ENCODE measurements at places on chromosomes 12 and 14.

GRCh38 chr14:51929166-51929565 is 60.2 kb upstream of the RTRAF start:
- peak; percentile 5 for DNase-seq

GRCh38 chr12:116194935-116195431 is 82.5 kb downstream of the MED13L start:
- no peak for DNase-seq

DNA sequence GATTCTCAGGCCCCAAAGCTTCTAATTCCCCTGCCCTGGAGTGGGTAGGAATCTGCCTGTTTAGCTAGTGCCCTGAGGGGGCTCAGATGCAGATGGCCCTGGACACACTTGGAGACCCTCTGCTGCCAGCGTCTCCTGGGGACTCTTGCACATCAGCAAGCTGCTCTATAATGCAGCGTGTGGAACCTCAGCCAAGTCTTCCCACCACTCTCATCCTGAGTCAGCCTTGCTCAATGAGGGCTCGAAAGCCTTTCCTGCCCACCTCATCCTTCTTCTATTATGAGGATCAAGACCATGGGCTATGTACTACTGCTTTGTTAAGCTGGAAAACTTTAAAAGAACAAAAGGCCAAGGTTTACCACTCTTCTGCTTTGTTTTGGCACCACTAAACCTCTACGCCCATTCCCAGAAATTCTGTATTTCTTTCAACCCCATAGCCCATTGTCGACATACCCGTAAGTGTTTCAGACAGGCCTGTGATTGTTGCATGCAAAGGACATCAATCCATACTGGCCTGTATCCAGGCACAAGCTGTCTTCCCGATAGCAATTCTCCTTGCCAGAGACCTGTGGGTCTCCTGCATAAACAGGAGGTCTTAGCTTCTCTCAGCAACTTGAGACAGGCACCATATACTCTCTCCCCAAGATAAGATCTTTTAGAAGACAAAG is 246.9 kb downstream of the DPF3 start:
- no peak for DNase-seq

DNA sequence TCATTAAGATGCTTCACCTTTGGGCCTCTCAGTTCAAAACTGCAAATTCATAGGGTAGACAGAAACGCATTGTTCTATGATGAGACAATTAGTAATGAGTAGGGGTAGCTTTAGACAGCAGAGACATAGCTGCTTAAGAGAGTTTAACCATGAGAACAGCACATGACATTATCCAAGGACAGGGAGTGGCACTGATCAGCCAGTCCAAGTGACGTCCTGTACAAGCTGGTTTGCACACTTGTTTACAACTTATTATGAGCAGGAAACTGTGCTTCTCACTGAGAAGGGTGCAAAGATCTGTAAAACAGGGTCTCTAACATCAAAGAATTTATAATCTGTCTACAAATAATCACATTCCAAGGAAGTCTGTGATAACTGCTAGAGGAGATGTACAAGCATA is 11.2 kb upstream of the SRSF5 start:
- no peak for DNase-seq

DNA sequence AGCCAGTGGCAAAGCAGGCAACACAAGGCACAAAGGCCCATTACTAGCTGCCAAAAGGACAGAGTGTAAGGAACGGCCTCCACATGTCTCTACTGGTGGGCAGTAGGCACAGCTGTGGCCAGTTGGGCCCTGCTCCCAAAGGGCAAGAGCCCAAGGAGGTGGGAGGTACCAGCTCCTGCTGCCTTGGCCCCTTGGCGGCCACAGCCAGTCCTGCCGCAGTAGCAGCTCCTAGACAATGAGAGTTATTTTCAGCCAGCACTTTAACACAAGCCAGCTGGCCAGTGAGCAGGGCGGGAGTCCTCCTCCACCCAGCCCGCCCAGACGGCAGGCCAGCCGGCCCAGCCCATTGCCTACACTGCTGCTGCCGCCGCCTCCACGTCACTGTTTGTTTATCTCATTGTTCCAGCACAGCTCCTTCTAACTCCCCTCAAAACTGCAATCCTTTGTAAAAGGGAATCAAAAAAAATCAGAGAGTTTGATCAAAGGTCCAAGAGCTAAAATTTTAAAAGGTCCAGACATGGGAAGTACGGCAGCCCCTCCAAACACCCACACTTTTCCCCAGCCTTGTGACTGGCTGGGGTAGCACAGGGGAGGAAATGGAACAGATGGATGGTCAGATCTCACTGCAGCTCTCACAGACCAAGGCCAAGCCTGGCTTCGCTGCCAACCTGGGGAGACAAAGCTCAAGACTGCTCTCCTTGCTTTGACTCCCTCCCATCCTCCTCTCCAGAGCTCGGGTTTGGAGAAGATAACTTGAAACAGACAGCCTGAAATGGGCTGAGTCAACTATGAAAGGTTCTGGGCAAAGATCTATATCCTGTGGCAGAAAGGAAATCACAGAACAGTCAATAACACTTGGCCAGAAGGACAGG is 33.5 kb downstream of the FMNL3 start:
- DNase-seq: peak; percentile 93
